AG09309 (cell line): ENCODE measurements at places on chromosomes 12 and 14.

GRCh38 chr12:62252576-62252975 lies 7.6 kb upstream of the USP15 start:
- DNase-seq = no peak

- DNase-seq = no peak
These were observed 56.1 kb upstream of the MAP1LC3B2 start for GRCh38 chr12:116502989-116503496.

- DNase-seq = no peak
These were observed 1.8 kb upstream of the MEG3 start for GRCh38 chr14:100824091-100824551.

- DNase-seq = no peak
These were observed 1.0 kb downstream of the SH2B3 start for GRCh38 chr12:111406474-111407376.

GRCh38 chr14:24875991-24876878 lies 173.7 kb downstream of the STXBP6 start:
- DNase-seq = no peak

DNA sequence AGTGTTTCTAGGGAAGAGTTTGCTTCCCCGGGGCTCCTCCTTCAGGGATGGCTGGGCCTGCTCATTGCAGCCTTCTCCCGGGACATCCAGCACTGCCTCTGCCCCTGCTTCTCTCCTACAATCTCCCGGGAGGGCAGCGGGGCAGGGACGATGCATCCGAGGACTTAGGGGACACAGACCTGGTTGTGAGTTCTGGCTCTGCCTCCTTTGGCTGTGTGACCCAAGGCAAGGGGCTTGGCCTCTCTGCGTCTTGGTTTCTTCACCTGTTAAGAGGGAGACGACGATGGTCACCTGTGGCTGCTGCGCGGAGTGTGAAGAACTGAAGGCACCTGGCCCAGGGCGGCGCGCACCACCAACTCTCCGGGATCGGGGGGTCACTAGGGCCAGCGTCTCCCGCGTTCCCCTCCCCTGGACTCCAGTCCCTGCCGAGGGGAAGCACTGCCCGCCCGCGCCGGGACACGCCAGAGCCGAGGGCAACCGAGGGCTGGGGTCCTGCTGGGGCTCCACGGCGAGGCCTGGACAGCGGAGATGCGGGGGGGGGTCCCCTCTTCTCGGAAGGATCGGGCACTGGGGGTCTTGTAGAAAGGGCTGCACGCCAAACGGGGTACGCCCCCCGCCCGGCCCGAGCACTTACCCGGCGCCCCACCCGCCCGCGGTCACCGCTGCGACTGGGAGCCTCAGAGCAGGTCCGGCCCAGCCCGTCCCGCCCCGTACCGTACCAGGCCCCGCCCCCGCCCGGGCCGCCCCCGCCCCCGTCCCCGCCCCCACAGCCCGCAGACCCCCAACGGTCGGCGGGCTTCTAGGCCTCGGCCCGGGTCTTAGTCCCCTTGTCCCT lies at the start of gene HVCN1:
Gene HVCN1, minus strand, starts transcription at position 670 of the 835 bp plus-strand sequence. CDS start 5,870 bp downstream, outside the sequence.
- DNase-seq = no peak

- DNase-seq = peak; percentile 94
These were observed at the start of gene TDG for GRCh38 chr12:103965590-103966504. Gene TDG (plus strand): TSS chr12:103965872. CDS start chr12:103966038, 166 bp downstream.

- no peak for DNase-seq
These were observed 6.8 kb downstream of the FAM216A start for GRCh38 chr12:110475426-110475825.

GRCh38 chr14:69093631-69094421 lies 59.1 kb downstream of the DCAF5 start:
- no peak for DNase-seq

DNA sequence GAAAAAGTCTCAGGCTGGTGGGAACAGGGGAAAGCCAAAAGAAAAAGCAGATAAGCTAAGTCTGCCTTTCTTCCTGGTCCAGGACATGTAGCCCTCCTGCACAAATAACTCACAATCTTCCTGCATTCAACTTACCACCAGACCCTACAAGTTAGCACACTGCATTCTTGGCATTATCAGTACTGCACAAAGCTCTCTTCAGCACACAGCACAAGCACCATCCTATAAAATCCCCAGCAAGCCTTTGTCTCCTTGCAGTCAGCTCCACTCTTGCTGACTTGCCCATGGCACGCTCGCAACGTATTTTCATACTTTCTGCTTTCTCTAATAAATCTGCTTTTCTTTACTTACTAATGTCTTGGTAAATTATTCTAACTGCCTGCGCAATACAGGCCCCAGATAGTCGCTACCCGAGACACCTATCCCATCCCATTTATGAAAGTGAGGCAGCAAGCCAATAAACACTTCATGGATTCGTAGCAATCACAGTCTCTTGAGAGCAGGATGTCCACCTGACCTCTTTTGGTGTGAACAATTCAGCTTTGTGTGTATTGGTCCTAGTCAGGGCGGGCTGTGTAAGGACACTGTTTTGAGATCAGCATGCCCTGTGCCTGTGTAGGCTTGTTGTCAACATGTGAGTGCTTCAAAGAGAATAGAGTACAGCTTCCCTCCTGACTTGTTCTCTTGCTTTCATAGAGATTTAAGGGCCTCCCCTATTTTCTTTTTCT lies 49.0 kb downstream of the TMEM117 start:
- no peak for DNase-seq

- DNase-seq = no peak
These were observed 15.3 kb upstream of the MYF6 start for GRCh38 chr12:80692114-80692513.

DNA sequence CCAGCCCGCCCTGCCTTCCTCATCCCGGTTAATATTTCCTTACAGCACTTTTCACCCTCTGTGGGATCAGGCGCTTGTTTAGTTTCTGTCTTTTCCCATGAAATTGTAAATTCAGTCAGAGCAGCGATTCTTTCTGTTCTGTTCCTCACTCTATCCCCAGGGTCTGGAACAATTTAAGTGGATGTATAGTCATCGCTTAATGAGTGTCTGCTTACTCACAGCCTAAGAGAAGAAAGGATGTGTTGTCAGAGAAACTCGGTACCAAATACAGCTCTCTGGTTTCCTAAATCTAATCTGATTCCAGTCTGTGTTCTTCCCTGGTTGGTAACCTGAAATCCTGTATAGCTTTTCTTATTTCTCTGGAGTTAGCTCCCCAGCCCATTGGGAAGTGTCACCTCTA lies 44.9 kb downstream of the FOS start:
- DNase-seq = no peak

- no peak for DNase-seq
These were observed 15.0 kb upstream of the TMEM30B start for GRCh38 chr14:61296151-61296550.

DNA sequence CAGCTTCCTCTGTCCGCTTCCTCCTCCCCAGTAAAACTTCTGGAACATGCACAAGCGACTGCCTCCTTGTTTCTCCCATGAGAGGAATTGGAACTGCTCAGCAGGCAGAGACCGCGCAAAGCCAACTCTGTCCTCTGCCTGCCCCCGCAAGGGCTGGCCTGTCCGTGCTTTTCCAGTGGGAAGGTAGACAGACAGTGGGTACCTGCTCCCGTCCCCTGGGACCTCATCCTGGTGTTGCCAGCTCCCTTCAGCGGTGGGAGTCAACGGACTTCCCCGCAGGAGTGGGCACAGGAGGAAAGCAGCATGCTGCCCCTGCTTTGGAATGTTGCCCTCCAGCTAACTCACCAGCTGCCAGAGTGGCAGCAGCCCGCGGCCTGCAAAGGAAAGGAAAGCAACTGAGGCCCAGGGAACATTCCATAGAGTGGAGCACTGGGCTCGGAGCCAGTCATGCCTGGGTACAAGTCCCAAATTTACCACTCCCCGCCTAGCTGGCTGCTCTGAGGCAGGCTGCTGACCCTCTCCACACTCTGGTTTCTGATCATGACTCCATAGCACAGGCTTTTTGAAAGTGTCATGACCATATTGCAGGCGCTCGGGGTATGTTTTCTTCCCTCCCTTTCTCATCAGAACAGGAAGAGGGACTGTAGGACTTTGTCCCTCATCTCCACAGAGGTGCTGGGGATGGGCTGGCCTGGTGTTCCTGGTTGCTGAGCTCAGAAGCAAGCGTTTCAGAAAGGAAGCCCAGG lies 89.2 kb upstream of the CLMN start:
- DNase-seq = no peak

DNA sequence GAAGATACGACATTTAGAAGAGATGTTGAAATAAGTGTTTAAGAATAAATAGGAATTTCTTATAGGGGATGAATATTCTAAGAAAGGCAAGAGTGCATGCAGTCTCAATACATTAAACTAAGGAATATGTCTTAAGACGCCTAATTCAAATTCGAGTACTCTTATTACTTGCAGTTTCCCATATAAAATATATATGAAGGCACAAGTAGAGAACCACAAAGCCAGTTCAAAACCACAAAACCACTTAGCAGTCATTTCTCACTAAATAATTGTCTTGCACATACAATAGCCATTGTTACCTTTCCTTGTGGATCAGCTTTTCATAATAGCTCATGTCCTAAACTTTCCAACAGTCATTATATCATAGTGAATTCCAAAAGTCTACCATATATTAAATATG lies 91.0 kb upstream of the MON2 start:
- no peak for DNase-seq

GRCh38 chr14:22561661-22562579 lies 27.1 kb downstream of the DAD1 start:
- no peak for DNase-seq

DNA sequence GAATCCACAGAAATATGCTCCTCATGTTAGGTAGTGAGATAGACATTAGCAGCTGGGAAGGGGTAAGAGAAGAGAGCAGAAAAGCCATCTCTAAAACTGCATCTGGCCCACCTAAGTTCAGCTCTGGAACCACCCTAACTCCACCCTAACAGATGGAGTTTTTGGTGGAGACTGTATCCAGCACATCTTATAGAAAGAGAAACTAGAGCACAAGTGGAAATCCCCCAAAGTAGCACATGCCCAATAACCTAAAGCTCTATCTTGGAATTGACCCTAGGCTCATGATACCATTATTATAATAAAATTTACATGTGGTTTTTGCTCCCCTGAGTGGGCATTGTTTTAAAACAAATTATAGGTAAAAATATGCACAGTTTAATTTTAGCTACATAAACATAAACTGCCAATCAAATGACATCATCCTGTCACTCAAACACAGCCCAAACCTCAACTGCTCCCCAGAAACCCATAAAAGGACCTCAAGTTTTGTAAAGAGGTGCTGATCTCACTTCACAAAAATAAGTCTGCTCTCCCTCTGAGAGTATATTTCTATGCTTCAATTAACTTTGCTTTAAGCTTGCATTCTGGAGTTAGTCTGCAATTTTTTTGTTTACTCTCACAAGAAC lies 206.4 kb downstream of the PIK3C2G start:
- no peak for DNase-seq

DNA sequence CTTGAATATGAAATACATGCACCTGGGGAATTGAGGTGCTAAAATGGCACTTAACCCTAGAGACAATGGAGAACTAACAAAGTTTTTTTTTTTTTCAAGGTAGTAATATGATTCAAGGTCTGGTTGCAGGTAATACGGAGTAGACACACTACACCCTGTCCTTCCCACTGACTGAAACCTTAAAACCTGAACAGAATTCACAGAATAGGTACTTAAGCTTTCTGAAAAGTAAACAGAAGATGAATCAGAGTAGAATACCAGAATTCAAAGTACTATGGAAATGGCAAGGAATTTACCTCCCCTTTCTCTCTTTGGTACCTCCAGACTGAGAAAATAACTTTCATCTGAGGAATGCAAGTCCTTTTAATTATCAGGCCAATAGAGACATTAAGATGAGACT lies 87.2 kb downstream of the PAPLN start:
- DNase-seq = no peak

DNA sequence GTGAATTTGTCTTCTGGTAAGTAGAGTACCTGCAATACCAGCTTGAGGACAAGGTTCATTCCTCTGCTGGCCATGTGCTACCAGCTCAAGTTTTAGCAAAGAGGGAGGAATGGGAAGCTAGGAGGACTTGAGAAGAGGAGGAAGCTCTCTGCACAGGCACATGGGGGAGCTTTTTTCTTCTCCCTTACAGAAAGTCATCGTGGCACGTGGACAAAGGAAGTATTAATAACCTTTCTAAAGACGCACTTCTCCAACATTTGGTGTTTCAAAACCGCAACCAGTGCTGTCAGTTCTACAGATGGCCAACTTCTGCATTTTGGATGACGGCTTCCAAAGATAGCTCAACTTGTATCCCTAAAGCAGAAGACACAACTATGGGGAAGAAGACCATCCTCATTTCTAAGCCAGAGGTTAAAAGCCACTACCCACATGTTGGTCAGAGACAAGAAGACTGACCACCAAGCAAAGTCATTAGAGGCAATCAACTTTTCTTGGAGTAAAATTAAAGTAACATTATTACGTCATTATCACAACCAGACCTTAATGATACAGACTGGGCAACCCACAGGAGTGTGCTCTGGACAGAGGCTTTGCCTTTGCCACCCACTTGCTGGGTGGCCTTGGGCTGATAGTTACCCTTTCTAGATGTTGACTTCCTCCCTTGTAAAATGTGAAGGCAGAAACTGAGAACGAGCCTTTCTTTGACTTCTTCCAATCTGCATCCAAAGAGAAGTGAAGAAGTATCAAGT lies 12.3 kb upstream of the TMED10 start:
- DNase-seq = no peak

DNA sequence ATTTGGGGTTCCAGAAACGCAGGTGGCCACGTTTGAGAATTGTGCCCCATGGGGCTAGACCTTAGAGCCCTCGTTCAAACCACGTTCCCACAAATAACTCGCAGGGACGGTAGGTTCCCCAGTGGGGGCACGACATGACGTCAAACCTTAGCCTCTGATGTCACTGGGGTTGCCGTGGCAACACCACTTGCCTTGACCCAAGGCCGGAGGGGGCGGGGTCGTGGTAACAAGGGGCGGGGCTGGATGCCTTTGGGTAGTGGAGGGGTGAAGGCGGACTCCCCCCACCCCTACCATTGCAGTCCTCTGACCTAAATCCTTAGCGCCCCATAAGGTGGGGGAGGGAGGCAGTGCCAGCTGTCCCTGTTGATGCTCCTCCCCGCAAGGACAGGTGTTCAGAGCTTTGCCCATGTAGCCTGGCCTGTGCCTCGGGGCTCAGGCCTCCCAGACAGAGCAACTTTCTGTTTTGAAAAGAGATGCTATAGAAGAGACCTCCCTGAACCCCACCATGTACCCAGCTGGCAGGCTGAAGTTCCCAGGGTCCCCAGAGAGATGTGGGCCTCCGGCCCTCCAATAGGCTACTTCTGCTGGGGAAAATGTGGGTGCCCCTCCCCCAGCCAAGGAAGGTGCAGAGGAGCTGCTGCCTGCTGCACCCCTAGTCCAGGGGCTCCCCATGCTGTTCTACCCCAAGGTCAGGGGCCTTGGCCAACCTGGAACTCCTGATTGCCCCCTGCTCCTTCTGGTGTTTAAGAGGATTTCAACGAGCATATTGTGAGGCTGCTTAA lies 1.9 kb downstream of the FAM222A start:
- no peak for DNase-seq

- DNase-seq = no peak
These were observed 175.1 kb downstream of the NRXN3 start for GRCh38 chr14:78345131-78345744.
